ENCODE measurements at places on chromosomes 5 and 9.
A peak's percentile ranks its signal among the peaks of the same experiment; 100 is the strongest.

- no peak for DNase-seq
Measured at GRCh38 chr5:37037840-37038239, 161.3 kb downstream of the NIPBL start.

GRCh38 chr5:65127161-65127901 is 354.4 kb downstream of the ADAMTS6 start:
- no peak for DNase-seq

DNA sequence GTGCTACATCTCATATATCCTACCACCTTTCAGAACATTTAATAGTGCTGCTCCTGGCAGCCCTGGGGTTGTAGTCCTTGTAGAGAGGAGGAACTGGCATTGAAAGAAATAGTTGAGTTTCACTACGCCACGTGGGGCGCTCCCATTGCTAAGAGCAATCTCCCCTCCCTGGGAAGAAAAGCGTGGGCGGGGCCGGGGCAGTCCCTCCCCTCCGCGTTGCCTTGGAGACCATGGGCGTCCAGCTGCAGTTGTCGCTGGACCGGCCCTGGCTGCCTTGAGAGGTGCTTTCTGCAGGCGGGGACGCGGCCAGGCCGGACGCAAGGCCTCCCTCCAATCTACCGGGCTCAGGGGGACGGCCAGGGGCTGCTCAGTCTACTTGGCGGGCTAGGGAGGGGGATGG is 368 bp upstream of the CCDC180 start:
- peak; percentile 42 for DNase-seq

DNA sequence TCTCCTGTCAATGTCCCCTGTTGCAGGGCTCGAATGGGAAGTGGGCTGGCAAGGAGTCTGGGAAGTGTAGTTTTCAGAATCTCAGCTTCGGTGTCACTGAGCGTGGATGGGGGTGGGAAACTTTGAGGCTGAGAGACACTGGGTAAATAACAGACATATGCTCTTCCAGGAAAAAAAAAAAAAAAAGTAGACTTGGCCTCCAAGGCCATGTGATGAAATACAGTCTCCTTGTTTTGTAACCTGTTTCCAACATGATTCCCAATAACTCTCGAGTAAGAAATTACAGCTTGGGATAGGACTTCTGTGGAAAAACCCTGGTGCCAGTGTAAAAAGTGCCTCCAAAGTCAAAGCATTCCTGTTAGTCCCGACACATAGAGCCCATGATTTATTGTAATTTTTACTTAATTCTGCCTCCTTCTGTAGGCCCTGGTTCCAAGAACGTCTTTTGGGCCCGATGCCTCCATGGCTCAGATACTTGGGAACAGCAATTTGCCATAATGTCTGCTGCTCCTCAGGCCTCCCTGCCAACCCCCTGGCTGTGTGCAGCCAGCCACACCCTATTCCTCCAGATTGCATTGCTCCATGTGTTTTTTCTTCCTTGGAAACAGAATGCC is 119.5 kb upstream of the TNC start:
- no peak for DNase-seq

DNA sequence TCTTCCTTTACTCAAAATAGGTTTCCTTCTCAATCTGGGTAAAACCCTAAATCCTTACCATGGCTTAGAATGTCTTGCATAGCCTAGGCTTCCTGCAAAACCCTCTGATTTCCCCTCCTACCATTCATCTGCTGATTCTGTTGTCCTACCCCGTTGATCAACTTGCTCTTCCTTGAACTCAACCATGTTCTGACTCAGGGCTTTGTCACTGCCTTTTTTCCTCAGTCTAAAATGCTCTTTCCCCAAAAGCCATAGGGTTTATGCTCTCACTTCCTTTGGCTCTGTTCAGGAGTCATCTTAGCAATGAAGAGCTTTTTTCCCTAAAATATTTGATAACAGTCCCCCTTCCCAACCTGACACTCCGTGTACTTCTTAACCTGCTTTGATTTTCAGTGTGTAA is 79.4 kb upstream of the IZUMO3 start:
- DNase-seq = no peak

DNA sequence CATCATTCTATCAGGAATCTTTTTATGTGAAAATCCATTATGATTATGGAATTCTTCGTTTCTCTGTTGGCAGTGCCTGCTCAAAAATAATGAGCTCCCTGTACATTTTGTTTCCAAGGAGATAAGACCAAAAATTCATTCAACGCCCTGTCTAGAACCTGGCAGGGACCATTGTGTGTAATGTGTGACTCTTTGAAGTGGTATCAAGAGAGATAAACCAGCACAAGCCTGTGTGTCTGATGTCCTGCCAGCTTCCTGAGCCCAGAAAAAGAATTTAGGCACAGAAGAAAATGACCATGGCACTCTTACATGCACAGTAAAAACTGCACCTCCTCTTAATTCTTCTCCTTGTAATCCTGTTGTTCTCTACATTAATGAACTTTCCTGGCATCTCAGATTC is 177.4 kb downstream of the SAXO1 start:
- no peak for DNase-seq

GRCh38 chr9:135328485-135329417 is 150.8 kb upstream of the PPP1R26 start:
- DNase-seq = no peak

DNA sequence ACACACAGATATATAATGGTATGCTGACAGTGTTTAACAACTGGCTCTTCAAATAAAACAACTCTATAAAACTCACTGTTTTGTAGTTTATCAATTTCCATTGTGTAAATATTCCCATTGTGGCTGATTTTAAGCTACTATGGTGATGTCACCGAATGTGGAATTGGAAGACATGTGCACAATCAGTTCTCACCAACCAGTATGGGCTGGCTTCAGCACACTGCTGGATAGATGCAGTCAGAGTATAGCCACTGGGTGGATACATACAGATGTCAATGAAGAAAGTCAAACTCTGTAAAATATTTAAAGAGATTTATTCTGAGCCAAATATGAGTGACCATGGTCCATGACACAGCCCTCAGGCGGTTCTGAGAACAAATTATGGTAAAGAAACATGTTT is 475.9 kb upstream of the SMARCA2 start:
- no peak for DNase-seq

DNA sequence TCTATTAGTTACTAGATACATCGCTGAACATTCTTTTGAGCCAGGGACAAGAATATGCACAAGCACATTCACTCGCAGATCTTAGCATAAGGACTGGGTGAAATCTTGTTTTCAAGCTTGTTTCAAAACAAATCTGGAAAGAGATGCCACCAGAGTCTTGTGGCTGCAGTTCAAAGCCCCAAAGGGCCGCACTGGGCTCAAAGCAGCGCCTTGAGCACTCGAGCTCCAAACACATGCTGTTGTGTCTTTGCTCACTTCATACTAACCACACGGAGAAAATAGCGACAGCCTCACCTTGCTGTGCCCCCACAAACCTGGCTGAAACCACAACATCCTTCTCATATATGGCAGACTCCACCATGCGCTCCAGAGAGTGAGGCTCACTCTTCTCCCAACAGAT is 34.2 kb upstream of the IL7R start:
- no peak for DNase-seq

GRCh38 chr9:127418037-127418471 is 6.1 kb upstream of the ZNF79 start:
- no peak for DNase-seq

DNA sequence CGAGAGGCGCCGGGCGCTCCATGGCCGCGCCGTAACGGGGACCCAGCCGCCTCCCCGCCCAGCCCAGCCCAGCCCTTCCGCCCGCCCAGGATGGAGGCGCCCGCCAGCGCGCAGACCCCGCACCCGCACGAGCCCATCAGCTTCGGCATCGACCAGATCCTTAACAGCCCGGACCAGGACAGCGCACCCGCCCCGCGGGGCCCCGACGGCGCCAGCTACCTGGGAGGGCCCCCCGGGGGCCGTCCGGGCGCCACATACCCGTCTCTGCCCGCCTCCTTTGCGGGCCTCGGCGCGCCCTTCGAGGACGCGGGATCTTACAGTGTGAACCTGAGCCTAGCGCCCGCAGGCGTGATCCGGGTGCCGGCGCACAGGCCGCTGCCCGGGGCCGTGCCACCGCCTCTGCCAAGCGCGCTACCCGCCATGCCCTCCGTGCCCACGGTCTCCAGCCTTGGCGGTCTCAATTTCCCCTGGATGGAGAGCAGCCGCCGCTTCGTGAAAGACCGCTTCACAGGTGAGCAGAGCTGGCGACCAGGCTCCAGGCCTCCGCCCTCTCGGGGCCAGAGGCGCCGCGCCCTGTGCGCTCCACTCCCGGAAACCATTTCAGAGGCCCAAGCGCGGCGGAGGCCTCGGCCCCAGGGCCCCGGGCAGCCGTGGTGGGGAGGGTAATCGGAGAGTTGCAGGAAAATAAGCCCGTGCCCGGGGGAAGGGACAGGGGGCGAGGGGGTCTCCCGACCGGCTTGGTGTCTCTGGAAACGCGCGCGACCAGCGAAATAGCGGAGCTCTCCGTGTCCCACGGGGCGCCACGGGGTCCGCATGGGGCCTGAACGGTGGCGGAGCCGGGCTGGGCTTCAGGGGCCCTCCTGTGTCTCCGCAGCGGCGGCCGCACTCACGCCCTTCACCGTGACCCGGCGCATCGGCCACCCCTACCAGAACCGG is 496 bp downstream of the TLX3 start:
- no peak for DNase-seq

DNA sequence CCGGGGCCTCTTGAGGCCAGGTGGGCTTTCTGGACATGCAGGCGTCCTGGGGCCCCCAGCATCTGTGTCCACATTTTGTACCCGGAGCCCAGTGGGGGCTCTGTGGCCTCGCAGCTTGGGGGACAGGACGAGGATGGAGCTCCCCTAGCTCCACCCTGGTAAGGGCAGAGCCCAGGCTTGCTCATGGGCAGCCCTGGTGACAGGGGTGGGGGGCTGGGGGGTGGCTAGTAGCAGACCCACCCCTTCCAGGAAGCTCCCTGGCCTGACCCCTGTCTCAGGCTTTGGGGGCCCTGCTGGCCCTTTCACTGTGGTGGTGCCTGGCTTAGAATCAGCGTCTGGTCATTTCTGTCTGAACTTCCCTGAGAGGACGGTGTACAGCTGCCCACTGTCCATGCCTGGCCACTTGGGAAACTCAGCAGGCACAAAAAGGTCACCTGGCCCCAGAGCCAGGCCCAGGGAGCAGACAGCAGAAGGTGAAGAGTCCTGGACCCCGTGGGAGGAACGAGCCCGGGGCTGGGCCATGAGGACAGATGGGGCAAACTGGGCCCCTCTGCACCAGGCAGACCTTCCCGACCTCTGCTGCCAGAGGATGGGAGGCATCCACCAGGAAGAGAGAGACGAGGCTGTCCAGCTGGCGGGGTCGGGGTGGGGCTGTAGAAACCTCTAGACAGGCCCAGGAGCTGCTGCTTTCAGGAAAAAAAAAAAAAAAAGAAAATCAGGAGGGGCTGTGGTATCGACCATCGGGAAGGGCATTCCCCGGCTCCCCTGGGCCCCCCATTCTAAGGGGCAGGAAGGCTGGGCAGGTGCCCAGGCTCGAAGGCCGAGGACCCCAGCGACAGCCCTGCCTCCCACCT is 52.8 kb downstream of the EXD3 start:
- DNase-seq = no peak

GRCh38 chr9:133634081-133634691 is 2.0 kb upstream of the DBH start:
- DNase-seq = no peak

- DNase-seq = no peak
Measured at GRCh38 chr9:14356351-14357265, 42.7 kb upstream of the NFIB start.

DNA sequence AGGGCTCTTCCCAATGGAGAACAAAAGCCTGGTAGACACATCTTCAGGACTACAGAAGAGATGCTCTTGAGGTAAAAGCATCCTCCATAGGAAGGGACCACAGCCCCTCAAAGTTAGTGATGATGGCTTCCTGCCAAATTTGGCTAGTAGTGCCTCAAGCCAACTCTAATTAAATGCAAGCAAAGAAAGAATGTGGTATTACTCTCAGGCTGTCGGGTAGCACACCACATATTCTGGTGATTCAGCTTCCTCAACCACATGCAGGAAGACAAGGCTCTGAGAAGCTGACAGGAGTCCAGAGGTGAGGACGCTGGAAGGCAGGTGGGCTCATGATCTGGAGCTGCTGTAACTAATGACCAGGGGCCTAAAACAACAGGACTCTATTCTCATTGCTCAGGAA is 37.2 kb upstream of the S1PR3 start:
- DNase-seq = no peak

GRCh38 chr9:69637193-69637816 is 34.9 kb downstream of the APBA1 start:
- DNase-seq = no peak
